ENCODE measurements at places on chromosomes 12 and 14. TPM values are rescaled to one million over a fixed set of nuclear protein-coding genes. Genes with fewer than 3 reads are reported as not detected.

The LMNTD1 gene
- total RNA-seq, result not detected

The RAD9B gene
- 0.91 TPM for total RNA-seq

The PTPRQ gene
- 0.02 TPM for total RNA-seq

The ASB2 gene
- 737 TPM for total RNA-seq

The HOXC4 gene
- 2.0 TPM for total RNA-seq

The IL31 gene
- total RNA-seq, result not detected

Measured in gastrocnemius medialis (tissue), 4 donors.